Anterior cingulate cortex (tissue), 58 donors: ENCODE measurements at places on chromosomes 2 and 18.
A peak's percentile ranks its signal among the peaks of the same experiment; 100 is the strongest.

DNA sequence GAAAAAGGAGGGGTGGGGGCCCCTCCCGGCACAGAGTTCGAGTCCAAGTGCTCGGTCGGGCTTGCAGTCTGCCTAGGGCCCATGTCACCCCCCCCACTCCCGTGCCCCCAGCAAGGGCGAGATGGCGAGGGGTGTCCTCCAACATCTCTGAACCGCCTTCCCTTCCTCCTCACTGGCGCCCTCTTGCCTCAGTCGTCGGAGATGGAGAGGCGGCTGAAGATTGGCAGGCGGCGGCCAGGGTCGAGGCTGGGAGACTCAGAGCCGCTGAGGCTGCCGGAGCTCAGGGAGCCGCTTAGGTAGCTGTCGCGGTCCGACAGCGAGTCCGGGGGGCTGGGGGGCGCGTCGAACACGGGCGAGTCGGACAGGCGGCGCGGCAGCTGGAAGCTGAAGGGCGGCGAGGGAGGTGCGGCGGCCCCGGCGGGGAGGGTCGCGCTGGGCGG, 2.3 kb downstream of the ZFP36L2 start:
- DNase-seq: peak; percentile 35

DNA sequence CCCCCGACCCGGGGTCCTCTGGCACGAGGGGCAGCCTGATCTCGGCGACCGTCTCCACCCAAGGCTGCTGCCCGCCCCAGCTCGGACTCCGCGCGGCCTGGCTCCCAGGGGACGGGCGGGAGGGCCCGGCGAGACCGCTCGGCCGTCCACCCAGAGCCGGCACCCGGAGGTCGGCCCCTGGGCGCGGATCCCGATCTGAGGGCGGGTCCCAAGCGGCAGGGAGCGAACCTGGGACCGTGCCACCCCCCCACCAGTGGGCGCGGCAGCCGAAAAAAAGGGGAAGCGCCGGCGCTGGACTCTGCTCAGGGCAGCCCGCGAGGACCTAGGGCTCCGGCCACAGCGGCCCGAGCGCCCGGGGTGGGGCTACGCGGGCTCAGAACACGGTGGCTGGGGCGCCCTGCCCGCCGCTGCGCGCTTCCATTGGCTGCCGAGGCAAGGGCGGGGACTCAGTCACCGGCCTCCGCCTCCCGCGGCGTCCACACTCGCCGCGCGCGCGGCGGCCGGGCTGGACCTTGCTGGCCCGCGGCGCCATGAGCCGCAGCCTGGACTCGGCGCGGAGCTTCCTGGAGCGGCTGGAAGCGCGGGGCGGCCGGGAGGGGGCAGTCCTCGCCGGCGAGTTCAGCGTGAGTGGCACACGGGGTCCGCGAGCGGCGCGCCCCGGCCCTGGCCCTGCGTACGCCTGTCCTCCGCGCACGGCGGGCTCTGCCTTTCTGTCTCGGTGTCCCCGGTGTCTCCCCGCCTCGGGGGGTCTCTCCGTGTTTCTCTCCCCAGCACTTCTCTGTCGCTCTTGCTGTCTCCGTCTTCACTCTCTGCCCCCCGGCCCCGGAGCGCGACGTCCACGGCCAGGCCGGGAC, at the start of gene PTPN18:
Gene PTPN18, plus strand, starts transcription at position 479 of the 854 bp plus-strand sequence. Its CDS starts 52 bp downstream, at position 531.
- peak; percentile 82 for DNase-seq

GRCh38 chr18:54872681-54873080, 44.4 kb downstream of the RAB27B start:
- DNase-seq: no peak

- DNase-seq: no peak
Measured at GRCh38 chr2:9473308-9473984, 905 bp upstream of the IAH1 start.

GRCh38 chr18:3875961-3876360, 426.0 kb downstream of the TGIF1 start:
- DNase-seq: no peak

GRCh38 chr2:29634916-29635315, 286.5 kb downstream of the ALK start:
- DNase-seq: no peak

DNA sequence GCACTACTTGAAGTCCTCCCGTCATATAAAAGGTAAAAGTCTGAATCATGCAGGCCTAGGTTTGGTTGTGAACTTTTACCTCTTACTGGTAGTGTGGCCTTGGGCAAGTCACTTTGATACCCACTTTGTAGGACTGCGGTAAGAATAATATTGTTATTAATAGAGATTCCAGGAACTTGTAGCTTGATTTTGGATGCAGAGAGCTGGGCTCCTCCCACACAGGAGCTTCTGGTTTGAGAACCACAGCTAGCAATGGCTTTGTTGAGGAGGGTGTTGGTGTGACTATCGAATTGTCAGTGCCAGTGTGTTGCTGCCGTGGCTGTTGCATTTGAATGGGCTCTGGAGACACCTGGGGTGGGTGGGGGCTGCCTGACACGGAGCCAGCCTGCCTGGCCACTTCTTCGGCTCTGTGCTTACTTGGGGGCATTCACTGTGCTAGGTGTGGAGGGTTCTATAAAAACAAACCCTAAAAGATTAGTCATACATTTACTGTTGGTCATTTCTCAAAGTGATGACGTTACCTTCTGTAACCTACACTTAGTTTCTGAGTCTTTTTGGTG, 38.5 kb downstream of the ASAP2 start:
- no peak for DNase-seq

DNA sequence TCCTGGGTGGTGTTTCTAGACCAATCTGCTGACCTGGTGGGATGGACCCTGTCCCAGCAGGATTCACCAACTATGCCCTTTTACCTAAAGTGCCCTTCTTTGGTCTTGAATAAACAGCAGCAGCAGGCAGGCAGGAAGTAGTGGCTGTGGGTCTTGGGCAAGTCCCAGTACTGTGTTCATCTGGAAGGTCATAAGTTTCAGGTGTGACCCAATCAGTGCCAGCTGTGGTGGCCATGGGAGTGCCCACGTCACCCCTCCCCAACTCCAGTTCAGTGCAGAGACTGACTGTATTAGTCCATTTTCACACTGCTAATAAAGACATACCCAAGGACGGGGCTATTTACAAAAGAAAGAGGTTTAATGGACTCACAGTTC, 148.3 kb upstream of the SRD5A2 start:
- DNase-seq: no peak

GRCh38 chr2:219213486-219214071, 5.2 kb downstream of the ABCB6 start:
- no peak for DNase-seq

GRCh38 chr2:27021253-27022049, 11.3 kb upstream of the TMEM214 start:
- no peak for DNase-seq

DNA sequence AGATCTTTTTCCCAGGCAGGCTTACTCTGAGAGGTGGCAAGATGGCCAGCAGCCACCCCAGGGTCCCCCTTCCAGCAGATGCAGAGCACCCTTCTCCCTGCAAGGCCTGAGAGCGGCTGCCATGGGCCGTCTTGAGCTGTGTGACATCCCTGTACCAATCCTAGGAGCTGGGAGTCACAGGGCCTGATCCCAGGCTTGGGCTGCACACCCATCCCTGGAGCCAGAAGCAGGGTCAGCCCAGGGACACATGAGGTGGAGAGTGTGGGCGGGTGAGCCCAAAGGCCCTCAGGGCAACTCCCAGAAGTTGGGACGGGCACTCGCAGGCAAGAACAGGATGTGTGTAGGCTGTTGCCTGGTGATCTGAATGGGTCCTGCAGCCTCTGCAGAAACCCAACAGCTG, 40.5 kb downstream of the CROCC2 start:
- no peak for DNase-seq

- DNase-seq: no peak
Measured at GRCh38 chr2:70095720-70096670, 8.7 kb downstream of the PCBP1 start.

DNA sequence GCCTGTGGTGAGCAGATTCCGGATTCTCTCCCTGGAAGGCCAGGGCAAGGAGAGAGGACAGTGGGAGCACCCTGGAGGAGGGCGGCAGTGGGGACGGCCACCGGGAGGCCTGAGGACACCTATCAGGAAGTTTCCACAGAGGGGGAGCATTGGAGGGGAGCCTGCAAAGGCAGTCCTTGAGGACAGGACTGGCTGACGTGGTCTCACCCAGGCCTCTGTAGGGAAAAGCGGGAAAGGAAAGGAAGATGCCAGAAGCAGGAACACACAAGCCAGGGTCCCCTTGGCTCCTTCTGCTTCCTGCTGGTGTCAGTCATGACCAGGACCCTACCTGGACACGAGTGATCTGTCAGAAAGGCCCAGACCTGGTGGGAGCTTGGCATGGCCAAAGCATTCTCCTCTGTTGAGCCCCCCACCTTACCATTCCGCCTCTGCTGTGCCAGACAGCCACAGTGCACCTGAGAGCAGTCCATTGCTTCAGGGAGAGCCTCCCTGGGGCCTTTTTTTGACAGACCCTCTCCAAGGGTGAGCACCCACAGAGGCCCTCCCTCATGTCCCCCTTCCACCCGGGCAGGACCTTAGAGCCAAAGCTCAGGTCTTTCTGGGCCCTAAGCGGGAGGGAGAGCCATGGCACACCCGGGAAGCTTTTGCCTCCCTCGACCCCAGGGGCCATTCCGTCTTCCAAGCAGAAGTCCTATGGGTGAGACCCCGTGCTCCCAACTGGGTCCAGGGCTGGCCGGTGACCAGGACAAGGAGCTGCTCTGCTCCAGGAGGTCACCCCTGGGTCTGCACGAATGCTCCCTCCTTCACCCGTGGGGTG, 333.1 kb downstream of the DYSF start:
- no peak for DNase-seq

- no peak for DNase-seq
Measured at GRCh38 chr2:230318190-230319121, 8.5 kb upstream of the SP140L start.

- DNase-seq: no peak
Measured at GRCh38 chr2:23077596-23077995, 307.4 kb upstream of the KLHL29 start.
